ENCODE measurements at places on chromosomes 12 and 14. TPM values are rescaled to one million over a fixed set of nuclear protein-coding genes. Genes with fewer than 3 reads are reported as not detected.

The RAB15 gene
- not detected for total RNA-seq

The TRMT61A gene
- 24.7 TPM for total RNA-seq

The KRT79 gene
- total RNA-seq, result not detected

The KRT83 gene
- total RNA-seq, result not detected

The ACSM4 gene
- not detected for total RNA-seq

The TAS2R9 gene
- not detected for total RNA-seq

DNA sequence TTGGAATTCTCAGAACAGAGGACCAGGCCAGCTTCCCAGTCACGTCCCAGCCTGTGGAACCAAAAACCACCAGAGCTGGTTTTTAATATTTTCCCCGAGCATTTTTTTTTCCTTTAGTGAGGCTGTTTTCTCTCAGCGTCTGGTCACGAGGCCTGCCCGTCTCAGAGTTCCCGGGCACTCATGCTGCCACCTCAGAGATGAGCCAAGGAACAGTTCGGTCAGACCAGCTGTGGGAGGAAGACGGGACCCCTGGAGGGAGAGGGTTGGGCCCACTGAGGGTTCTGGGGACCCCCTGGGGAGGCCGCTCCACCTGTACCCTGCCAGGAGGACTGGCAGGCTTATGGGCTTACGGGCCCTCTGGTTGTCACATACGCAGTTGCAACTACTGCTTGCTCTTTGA lies 39.9 kb downstream of the JDP2 start:
- peaks cover 75% of the 10 kb centered on the region for H3K36me3 ChIP-seq
- H3K27ac ChIP-seq, result no peak overlapping the region
- peaks cover 5% of the 10 kb centered on the region for H3K4me1 ChIP-seq
- H3K4me3 ChIP-seq, result no peak overlapping the region
- H3K27me3 ChIP-seq, result no peaks in the 10 kb centered on the region

DNA sequence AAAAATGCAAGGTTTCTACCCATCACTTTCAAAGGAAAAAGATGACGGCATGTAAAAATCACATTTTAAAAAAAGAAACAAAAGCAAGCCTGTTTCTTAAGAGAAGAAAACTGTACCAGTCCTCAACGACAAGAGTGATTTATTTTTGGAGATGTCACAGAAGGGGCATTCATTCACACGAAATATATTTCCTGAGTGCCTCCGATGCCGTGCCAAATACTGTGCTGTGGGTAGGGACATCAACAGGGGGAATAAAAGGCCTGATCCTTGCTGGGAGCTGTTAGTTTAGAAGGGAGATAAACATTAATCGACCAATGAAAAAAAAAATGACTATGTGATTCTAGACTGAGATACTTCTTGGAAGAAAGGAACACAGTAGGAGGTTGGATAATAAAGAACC lies 297.5 kb upstream of the SOX5 start:
- H3K27me3 ChIP-seq, result no peaks in the 10 kb centered on the region
- H3K36me3 ChIP-seq, result no peaks in the 10 kb centered on the region

DNA sequence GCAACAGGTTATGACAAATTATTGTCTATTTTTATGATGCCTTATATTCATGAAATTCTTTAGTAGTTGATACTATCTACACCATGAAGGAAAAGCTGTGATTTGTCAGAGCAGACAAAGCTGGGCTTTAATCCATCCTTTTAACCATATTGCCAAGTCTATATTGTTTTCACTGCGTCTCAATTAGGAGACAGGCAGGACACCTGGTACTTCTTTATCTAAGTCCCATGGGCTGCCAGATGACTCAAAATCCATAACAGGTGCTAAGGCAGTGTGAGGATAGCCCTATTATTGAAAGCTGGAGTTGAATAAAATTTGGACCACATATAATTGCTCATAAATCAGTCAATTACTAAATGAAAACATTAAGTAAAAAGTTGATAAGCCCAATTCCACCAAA lies 22.6 kb downstream of the INSM2 start:
- H3K36me3 ChIP-seq, result peaks cover 3% of the 10 kb centered on the region
- H3K27ac ChIP-seq, result no peak overlapping the region
- DNase-seq, result no peak
- no peak overlapping the region for H3K4me3 ChIP-seq
- H3K4me1 ChIP-seq, result no peaks in the 10 kb centered on the region
- no peaks in the 10 kb centered on the region for H3K27me3 ChIP-seq

- no peak overlapping the region for H3K4me3 ChIP-seq
- H3K36me3 ChIP-seq, result peaks cover 1% of the 10 kb centered on the region
- no peak overlapping the region for H3K27ac ChIP-seq
- H3K27me3 ChIP-seq, result no peaks in the 10 kb centered on the region
- DNase-seq, result no peak
- H3K4me1 ChIP-seq, result no peaks in the 10 kb centered on the region
These were observed 113.6 kb downstream of the PEBP1 start for GRCh38 chr12:118249547-118249946.

- no peaks in the 10 kb centered on the region for H3K27me3 ChIP-seq
- no peak overlapping the region for H3K4me3 ChIP-seq
- H3K4me1 ChIP-seq, result no peaks in the 10 kb centered on the region
- H3K27ac ChIP-seq, result no peak overlapping the region
These were observed 491.2 kb upstream of the FLRT2 start for GRCh38 chr14:85038526-85039352.

DNA sequence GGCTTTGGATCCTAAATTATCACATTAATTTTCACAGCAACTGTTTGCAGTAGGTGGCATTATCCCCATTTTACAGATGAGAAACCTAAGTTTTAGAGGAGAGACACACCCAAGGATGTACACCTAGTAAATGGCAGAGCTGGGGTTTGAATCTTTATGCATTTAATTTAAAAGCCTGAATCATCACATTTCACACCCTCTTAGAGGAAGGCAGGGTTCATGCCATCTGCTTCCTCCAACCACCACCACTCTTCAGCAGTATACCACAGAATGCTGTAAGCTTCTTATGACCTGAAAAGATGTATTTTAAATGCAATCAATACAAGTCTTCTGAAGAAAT lies 90.3 kb downstream of the CRADD start:
- H3K27ac ChIP-seq, result peak overlapping the region; percentile 70
- H3K4me1 ChIP-seq, result no peaks in the 10 kb centered on the region
- H3K4me3 ChIP-seq, result no peak overlapping the region
- H3K36me3 ChIP-seq, result no peaks in the 10 kb centered on the region
- no peak for DNase-seq

DNA sequence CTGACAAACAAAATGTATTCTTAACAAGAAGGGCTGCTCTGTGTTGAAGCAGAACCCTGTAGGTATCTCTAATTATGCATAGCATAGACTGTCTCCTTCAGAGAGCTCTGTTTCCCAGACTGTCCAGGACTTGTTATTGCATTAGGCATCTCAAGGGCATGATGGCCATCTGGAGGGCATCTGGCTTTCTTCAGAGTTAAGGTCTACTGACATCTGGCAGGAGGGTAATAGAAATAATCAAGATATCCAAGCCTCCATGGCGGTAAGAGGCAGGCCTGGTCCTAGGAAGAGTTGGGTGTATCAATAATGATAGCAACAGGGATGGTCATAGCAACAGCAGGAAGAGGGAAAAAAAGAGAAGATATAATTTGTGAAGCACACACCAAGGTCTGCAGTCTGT lies 161.2 kb downstream of the TTC8 start:
- H3K36me3 ChIP-seq, result no peaks in the 10 kb centered on the region
- H3K27ac ChIP-seq, result no peak overlapping the region

- H3K27me3 ChIP-seq, result no peaks in the 10 kb centered on the region
- H3K27ac ChIP-seq, result no peak overlapping the region
- no peaks in the 10 kb centered on the region for H3K4me1 ChIP-seq
- H3K36me3 ChIP-seq, result no peaks in the 10 kb centered on the region
These were observed 9.2 kb downstream of the TTC7B start for GRCh38 chr14:90807060-90807459.

DNA sequence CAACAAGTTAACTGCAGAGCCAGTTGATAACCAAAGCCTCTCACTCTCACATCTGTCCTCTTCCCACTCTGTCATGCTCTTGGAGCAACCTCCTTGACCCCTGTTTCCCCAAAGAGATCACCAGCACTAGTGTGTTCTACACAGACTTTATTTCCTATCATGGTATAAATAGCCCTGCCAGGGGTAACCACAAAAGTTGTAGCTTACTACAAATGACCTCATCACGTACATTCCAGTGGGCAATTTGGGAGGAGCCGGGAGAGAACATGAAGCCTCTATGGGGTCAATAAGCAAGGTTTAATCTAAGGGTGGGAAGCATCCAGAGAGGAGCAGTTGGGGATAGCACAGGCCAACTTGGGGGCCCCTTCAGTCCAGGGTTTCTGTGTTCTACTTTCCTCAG lies 186.5 kb downstream of the KCNA5 start:
- DNase-seq, result no peak
- no peaks in the 10 kb centered on the region for H3K4me1 ChIP-seq
- H3K4me3 ChIP-seq, result no peak overlapping the region
- H3K27ac ChIP-seq, result no peak overlapping the region
- H3K36me3 ChIP-seq, result no peaks in the 10 kb centered on the region
- H3K27me3 ChIP-seq, result no peaks in the 10 kb centered on the region

DNA sequence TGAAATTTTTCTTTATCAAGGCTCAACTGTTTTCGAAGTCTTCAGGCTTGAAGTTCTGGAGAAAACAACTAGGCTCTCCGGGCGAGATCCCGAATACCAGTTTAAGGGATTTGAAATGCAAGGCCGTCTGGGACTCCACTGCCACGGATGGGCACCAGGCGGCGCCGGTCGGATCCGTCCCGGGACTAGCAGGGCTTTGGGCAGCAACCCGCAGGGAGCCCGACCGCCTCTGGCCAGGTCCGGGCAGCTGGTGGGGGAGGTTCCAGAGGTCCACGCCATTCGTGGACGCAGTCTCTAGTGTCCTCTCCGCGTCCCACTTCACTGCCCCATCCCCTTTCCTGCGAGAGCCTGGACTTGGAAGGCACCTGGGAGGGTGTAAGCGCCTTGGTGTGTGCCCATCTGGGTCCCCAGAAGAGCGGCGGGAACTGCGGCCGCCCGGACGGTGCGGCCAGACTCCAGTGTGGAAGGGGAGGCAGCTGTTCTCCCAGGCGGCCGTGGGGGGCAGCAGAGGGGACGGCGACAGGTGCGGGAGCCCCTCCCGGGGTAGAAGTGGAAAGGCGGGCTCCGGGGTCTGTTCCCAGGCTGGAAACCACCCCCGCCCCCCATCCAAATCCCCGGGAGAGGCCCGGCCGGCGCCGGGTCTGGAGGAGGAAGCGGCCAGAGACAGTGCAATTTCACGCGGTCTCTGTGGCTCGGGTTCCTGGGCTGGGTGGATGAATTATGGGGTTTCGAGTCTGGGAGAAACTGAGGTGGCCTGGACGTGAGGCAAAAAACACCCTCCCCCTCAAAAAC lies 838 bp upstream of the ERBB3 start:
- no peaks in the 10 kb centered on the region for H3K27me3 ChIP-seq
- H3K4me3 ChIP-seq, result peak overlapping the region; percentile 70
- peak overlapping the region; percentile 92 for H3K27ac ChIP-seq
- peak; percentile 72 for DNase-seq

- no peak overlapping the region for H3K27ac ChIP-seq
- H3K4me1 ChIP-seq, result no peaks in the 10 kb centered on the region
- H3K27me3 ChIP-seq, result no peaks in the 10 kb centered on the region
- no peaks in the 10 kb centered on the region for H3K36me3 ChIP-seq
- H3K4me3 ChIP-seq, result no peak overlapping the region
These were observed 39.4 kb upstream of the PPP2R5C start for GRCh38 chr14:101721951-101722661.

- H3K4me1 ChIP-seq, result peaks cover 6% of the 10 kb centered on the region
- no peaks in the 10 kb centered on the region for H3K36me3 ChIP-seq
- peak overlapping the region; percentile 52 for H3K27ac ChIP-seq
- peak overlapping the region; percentile 2 for H3K4me3 ChIP-seq
These were observed 79.9 kb downstream of the BCL11B start for GRCh38 chr14:99192028-99192621.

DNA sequence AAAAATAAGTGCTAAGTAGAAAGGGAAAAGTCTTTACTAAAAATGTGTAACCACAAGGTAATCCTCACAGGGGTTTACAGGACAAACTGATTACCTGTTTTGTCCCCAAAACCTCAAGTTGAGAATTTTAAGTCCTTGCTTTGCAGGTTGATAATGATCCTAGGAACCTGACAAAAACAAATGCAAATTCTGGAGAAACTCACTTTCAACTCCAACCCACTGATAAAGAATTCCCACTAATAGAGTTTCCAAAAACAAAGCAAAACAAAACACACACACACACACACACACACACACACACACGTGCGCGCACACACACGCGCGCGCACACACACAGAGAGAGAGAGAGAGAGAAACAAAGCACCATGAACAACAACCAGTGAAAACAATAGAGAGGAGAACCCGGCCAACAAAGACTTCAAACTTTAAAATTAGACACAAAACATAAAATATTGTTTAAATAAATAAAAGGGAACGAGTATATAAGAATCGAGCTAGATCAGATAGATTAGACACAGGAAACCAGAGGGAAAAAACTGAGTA lies 187.0 kb upstream of the FOXN3 start:
- H3K27ac ChIP-seq, result no peak overlapping the region
- no peaks in the 10 kb centered on the region for H3K4me1 ChIP-seq
- H3K27me3 ChIP-seq, result no peaks in the 10 kb centered on the region
- H3K4me3 ChIP-seq, result no peak overlapping the region
- no peak for DNase-seq
